Lower lobe of right lung (tissue), 2 donors: ENCODE measurements at places on chromosomes 5 and 9.

DNA sequence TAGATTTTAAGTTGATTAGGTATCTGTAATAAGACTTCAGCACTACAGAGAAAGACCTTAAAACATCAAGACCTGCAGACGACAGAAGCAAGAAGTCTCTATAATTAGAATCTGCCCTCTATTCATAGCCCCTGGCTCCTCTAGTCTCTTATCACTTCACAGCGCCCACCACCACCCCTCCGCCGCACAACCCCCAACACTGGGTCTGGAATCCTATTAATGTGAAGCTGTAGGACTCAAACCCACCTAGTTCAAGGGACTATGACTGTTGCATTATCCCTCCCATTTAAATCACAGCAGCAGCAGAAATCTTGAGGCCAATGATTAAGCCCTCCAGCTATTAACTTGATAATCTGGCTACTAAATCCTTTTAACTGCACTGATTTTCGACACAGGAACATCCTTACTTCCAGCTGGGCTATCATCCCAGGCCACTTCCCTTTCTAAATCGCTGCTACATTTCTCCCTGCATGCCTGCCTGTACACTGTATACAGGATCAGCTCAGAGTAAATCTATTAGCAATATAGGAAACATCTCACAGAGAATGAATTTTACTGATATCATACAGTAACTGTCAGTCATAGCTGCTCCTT, 159.5 kb upstream of the GRAMD2B start:
- no peak overlapping the region for H3K4me3 ChIP-seq
- no peaks in the 10 kb centered on the region for H3K36me3 ChIP-seq
- DNase-seq, result no peak
- no peaks in the 10 kb centered on the region for H3K27me3 ChIP-seq
- no peak overlapping the region for H3K27ac ChIP-seq

- H3K36me3 ChIP-seq, result no peaks in the 10 kb centered on the region
- peak; percentile 57 for DNase-seq
- peak overlapping the region; percentile 41 for H3K4me3 ChIP-seq
- no peaks in the 10 kb centered on the region for H3K27me3 ChIP-seq
Measured at GRCh38 chr9:128685636-128686489, 3.2 kb upstream of the SET start.

GRCh38 chr5:180593446-180594206, 2.3 kb upstream of the SCGB3A1 start:
- H3K36me3 ChIP-seq, result no peaks in the 10 kb centered on the region
- no peak overlapping the region for H3K27ac ChIP-seq
- H3K4me1 ChIP-seq, result peaks cover 19% of the 10 kb centered on the region
- DNase-seq, result no peak
- no peak overlapping the region for H3K4me3 ChIP-seq
- peaks cover 41% of the 10 kb centered on the region for H3K27me3 ChIP-seq

- H3K27ac ChIP-seq, result no peak overlapping the region
- no peaks in the 10 kb centered on the region for H3K27me3 ChIP-seq
- no peak for DNase-seq
- peaks cover 17% of the 10 kb centered on the region for H3K4me1 ChIP-seq
Measured at GRCh38 chr5:81238460-81238859, 5.3 kb downstream of the CKMT2 start.

DNA sequence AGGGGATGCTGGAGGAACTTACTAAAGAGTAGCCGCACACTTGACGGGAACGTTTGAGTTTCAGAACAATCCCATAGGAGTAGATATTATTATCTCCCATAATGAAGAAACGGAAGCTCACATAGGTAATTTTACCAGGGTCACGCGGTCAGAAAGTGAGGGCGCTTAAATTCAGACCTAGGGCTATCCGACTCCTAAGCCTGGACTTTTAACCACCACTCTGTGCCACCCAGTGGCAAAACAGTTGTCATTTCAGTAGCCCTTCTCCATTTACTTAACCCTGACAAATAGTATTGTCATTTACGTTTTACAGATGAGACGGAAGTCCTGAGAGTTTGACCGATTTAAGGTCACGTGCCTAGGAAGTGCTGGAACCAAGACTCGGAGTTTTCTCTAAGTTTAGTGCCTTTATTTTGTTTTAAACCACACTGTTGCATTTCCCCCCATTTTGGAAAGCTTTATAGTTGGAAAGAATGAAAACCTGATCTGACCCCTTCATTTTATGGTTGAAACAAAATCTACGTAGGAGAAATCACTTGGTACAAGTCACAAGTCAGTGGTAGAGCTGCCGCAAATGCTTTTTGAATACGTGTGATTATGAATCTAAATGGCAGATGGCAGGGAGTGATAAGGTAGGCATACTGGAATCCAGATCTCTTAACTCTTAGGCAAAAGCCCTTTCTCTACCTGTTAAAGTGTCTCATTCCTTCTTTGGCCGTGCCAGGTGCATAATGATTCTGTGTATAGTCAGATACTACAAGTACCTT, 650 bp downstream of the MRRF start:
- peaks cover 53% of the 10 kb centered on the region for H3K4me1 ChIP-seq
- H3K27me3 ChIP-seq, result no peaks in the 10 kb centered on the region
- no peak for DNase-seq
- H3K4me3 ChIP-seq, result peak overlapping the region; percentile 76
- peaks cover 16% of the 10 kb centered on the region for H3K36me3 ChIP-seq

GRCh38 chr9:110669433-110669832, 842 bp downstream of the MUSK start:
- H3K36me3 ChIP-seq, result no peaks in the 10 kb centered on the region
- DNase-seq, result no peak
- H3K4me1 ChIP-seq, result no peaks in the 10 kb centered on the region
- H3K27ac ChIP-seq, result peak overlapping the region; percentile 25

DNA sequence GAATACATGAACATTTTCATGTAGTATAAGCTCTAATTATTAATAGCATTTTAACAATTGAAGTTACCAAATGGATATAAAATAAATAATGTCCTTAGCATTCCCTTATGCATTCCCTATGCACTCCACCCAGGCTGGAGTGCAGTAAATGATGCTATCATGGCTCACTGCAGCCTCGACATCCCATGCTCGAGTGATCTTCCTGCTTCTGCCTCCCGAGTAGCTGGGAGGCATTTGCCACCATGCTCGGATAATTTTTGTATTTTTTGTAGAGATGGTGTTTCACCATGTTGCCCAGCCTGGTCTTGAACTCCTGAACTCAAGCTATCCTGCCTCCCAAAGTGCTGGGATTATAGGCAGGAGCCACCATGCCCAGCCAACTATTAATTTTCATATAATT, 184.0 kb downstream of the PBX3 start:
- H3K27me3 ChIP-seq, result no peaks in the 10 kb centered on the region
- peaks cover 11% of the 10 kb centered on the region for H3K36me3 ChIP-seq
- no peak for DNase-seq
- H3K4me3 ChIP-seq, result no peak overlapping the region
- H3K4me1 ChIP-seq, result no peaks in the 10 kb centered on the region

DNA sequence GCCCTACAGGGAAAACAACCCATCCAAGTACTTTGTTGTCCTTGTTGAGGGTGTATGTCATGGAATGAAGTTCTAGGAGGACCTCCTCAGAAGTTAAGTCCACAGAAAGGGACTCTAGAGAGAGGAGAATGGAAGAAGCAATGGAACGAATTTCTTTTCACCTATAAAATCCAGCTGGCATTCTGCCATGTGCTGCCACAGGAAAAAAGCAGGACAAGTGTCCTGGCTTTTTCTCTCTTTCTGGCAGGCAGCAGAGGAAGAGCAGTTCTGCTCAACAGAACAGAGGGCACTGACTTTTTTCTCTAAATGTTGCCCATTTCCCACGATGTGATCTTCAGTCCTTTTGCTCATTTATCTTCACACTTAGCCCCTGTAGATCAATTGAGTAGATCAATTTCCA, 240.8 kb downstream of the MCTP1 start:
- no peaks in the 10 kb centered on the region for H3K36me3 ChIP-seq
- H3K4me1 ChIP-seq, result peaks cover 26% of the 10 kb centered on the region
- no peak for DNase-seq
- H3K27ac ChIP-seq, result no peak overlapping the region
- H3K27me3 ChIP-seq, result no peaks in the 10 kb centered on the region

GRCh38 chr9:35406183-35406959, 83.5 kb upstream of the RUSC2 start:
- peak; percentile 73 for DNase-seq
- H3K36me3 ChIP-seq, result peaks cover 43% of the 10 kb centered on the region

DNA sequence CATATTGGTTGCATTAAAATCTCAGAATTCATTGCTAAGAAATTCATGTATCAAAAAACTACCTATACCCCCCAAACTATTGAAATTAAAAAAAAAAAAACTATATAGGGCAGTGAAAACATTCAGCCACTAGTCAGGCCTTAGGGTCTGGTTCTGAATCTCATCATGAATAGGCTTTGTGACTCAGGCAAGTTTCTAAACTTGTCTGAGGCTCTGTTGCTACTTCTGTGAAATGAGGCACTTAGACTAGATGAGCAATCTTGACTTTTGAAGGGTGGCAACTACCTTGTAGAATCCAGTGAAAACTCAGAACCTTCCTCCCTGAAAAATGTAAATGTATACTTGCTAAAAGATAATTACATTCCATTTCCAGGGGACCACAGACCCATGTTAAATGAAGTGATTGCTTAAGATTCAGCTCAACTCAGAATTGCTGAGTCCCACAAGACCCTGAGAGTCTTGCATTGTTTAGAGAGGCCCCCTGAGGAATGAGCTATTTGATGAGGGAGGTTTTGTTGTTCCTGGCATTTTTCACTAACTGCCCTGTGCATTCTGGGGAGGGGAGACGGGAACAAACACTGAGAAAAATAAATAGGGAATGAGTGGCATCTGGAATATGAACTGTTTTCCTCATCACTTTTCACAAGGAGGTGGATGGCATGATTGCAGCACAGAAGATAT, 29.5 kb downstream of the RAI14 start:
- no peak for DNase-seq
- no peak overlapping the region for H3K4me3 ChIP-seq
- peaks cover 11% of the 10 kb centered on the region for H3K36me3 ChIP-seq
- peaks cover 25% of the 10 kb centered on the region for H3K4me1 ChIP-seq
